Inflammatory macrophage (primary cell): ENCODE measurements at places on chromosomes 12 and 14.

DNA sequence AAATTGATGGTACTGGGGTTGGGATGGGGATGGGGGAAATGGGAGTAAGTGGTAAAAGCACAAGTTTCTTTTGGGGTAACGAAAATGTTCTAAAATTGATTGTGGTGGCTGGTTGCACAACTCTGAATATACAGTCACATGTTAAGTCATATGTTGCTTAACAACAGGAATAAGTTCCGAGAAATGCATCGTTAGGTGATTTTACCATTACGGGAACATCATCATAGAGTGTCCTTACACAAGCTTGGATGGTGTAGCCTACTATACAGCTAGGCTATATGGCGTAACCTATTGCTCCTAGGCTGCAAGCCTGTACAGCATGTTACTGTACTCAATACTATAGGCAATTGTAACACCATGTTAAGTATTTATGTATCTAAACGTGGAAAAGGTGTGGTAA lies 31.0 kb downstream of the ITGA7 start:
- DNase-seq = peak; percentile 86

GRCh38 chr12:89941436-89941835 lies 232.8 kb upstream of the ATP2B1 start:
- DNase-seq = no peak

GRCh38 chr12:1881936-1882335 lies 36.5 kb downstream of the CACNA2D4 start:
- no peak for DNase-seq

GRCh38 chr14:95460647-95461478 lies 55.6 kb downstream of the SYNE3 start:
- DNase-seq = no peak

DNA sequence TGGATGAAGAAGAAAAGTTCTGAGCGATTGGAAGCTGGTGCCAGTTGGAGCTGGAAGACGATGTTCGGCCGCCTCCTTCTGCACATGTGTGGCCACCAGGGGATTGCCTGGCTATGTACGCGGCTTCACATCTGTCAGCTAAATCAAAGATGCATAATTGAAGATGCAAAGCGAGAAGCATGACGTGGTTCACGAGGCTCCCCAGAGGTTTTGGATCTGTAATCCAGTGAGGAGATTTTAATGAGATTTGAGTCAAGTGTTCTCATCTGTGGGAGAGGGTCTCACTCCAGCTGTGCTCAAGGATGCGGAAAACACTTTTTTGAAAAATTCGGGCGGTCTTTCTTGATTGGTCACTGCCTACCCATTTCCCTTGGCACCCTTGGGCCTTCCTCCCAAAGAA lies 94.6 kb downstream of the PAX9 start:
- DNase-seq = no peak

DNA sequence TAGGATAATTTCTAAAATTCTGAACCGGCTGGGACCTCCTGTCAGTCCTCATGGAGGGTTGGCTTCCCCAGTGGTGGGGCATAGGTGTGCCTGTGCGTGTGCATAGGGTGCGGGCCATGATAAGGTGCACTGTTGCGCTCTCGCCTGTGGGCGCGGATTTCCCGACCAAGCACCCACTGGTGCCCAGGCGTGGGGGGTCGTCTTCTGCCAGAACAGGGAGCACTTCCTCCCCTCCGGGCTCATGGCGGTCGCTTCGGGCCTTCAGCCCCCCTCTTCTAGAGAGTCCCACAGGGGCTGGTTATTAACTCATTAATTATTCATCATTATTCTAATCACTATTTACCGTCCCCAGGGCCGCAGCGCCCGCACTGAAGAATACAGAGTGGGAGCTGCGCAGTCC lies 2.8 kb downstream of the C1QL4 start:
- DNase-seq = no peak

GRCh38 chr14:54784060-54784459 lies 118.6 kb downstream of the GCH1 start:
- DNase-seq = no peak

- DNase-seq = peak; percentile 94
Observed at GRCh38 chr14:68682166-68683103, 110.4 kb downstream of the ZFP36L1 start.

DNA sequence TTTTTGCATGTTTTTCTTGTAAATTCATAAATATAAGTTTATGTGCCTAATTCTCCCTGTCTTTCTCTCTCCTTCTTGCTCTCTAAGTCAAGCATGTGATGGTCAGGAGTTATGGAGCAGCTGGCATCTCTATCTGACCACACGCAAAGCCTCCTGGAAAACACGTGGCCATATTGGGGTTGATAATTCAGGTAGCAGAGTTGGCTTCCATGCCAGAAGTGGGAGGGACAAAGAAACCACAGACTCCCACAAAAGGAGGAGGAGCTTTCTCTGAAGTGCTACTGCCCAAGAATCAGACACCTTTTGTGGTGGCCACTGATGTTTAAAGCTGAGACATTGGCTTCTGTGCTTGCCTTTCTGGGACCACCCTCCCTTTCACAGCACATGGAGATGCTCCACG lies 517.6 kb upstream of the TMEM132C start:
- no peak for DNase-seq

- peak; percentile 29 for DNase-seq
Observed at GRCh38 chr12:52207895-52208294, 16.1 kb upstream of the KRT80 start.

GRCh38 chr12:64407342-64408223 lies 3.4 kb downstream of the XPOT start:
- no peak for DNase-seq

DNA sequence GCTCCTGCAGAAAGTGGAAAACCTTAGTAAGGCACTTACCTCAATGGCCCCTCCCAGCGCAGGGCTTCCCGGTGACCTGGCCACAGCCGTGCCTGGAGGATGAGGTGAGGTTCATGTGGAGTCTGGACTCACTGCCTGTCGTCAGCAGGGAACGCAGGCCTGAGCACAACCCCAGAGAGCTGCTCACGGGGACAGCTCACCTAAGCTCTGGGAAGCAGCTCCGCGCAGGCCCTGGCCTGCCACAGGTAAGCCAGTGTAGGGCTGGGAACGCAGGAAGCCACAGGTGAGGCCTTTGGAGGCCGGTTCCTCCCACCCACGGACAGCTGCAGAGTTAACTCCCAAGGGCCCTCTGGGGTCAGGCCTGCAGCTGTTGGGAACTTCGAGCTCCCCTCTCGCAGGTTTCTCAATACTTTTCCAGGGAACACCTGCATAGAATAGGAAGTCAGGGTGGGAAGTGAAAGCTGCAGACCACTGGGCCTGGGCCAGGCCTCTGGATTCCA lies 32.7 kb downstream of the ANAPC7 start:
- DNase-seq = no peak

DNA sequence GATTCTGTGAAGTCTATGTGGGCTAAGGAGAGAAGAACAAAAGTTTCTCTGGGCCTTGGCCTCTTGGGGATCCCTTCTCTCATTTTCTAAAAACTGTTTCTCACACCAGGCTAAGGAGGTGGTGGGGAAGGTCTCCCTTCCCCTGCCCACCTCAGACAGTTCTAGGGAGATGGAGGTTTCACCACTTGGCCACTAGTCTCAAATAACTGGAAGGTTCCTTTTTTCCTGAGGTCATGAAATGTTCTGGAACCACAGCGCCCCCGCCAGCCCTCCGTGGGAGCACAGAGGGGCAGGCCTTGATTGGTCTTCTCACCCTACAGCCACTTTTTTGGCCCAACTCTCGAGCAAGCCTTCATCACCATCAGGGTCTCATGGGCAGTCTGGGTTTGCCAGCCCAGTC lies 12.6 kb downstream of the C12orf43 start:
- DNase-seq = no peak

GRCh38 chr14:94344389-94344788 lies 21.3 kb upstream of the SERPINA6 start:
- DNase-seq = no peak

- DNase-seq = no peak
Observed at GRCh38 chr12:75840994-75841355, 190.6 kb downstream of the PHLDA1 start.

GRCh38 chr12:27013611-27014084 lies 536 bp downstream of the TM7SF3 start:
- peak; percentile 13 for DNase-seq

GRCh38 chr14:73472185-73473114 lies 14.1 kb upstream of the NUMB start:
- peak; percentile 72 for DNase-seq

- DNase-seq = no peak
Observed at GRCh38 chr14:85129921-85130320, 400.0 kb upstream of the FLRT2 start.

DNA sequence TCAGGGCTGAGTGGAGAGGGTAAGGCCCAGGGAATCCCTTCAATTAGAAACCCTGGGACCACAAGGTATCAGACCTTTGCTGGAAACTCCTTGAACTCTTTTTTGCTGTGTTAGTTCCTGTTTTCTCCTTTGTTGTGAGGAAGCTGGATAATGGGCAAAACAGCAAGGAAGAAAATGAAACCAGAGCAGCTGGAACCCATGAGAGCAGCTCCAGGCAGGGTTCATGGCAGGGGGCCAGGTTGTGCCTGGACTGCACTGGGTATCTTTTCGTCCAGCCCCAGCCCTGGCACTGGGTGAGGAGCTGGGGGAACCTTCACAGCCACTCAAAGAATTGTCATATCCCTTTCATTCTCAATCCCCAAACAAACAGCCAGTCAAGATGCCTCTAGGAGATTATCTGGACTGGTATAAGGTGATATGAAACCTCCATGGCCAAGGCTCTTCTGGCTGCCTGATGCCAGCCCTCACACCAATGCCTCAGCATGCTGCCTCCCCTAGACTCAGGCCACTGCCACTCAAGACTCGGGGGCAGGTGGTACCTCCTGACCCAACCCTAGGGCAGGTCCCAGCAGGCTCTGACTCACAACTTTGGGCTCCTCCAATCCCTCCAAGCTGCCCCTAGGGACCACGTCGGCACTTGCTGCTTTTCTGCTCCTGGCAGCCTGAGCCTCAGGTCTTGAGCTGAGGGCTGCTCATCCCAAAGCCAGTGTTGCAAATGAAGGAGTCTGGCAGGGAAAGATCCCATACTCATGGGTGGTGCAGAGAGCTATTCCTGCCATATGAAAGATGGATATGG lies 16.5 kb downstream of the FAM186B start:
- no peak for DNase-seq

DNA sequence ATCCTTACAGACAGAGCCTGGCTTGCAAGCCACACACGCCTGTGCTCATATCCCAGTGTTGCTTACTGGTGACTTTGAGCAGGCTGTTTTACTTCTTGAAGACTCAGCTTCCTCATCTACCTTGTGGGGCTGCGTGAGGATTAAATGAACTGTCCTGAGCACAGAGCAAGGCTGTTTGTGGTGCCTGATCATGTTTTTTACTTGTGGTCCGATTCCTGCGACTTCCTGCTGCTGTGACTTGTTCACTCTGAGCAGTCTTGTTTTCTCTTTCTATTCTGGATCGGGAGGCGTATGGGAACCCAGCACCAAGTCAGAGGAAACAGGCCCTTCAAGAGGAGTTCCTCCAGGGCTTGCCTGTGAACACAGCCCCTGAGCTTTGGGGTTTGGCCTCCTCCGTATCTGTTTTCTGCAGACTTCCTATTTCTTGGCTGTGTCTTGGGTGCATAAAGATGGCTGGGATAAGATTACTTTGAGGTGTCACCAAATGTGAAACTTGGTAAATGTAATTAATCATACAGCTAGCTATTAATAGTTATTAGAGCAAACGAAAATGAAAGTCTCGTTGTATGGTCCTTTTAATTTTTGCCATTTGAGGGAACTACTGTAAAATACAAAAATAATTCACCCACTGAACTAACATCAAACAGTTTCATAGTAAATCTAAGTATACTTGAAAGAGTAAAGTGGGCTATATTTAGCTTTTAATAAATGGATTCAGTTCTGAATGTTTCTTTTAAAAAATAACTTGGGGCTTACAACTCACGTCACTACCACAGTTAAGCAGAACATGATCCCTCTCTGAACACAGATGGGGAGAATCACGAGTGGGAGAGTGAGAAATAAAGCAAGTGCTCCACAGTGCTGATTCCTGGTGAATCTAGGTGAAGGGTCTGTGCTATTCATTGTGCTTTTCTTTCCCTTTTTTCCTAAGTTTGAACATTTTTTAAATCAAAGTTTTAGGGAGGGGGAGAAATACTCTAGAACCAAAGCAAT lies 251.5 kb downstream of the FOXN3 start:
- peak; percentile 76 for DNase-seq

DNA sequence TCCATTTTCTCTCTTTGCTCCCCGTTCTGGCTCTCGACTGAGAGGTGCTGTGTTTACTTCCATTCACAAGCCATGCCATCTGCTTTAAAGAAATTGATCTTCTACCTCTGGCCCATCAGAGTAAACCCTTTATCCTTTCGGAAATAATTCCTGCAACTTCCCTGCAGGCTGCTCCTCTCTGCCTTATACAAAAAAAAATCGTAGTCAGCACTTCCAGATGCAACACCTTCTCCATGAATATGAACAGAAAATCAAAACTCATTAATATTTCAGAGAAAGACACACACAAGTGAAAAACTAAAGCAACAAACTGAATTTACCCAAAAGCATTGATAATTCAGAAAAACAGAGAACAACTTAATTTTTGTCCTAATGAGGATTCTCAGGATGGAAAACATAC lies 127.6 kb upstream of the FSCB start:
- no peak for DNase-seq

DNA sequence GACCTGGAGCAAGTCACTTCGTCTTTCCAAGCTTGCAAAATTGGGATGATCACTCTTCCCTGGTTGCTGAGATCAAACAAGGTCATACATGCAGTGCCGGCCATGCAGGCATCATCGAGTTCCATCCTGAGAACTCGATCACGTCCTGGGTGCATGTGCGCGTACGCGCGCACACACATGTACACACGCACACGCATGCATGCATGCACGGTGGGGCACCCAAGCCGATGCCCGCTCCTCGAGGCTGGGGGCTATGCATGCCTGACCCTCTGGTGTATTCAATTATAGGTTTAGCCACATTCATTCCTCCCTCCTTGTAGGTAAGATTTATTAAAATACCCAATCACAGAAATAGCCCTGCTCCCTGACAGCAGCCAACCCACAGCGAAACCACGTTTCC lies 26.0 kb downstream of the MMAB start:
- DNase-seq = no peak

DNA sequence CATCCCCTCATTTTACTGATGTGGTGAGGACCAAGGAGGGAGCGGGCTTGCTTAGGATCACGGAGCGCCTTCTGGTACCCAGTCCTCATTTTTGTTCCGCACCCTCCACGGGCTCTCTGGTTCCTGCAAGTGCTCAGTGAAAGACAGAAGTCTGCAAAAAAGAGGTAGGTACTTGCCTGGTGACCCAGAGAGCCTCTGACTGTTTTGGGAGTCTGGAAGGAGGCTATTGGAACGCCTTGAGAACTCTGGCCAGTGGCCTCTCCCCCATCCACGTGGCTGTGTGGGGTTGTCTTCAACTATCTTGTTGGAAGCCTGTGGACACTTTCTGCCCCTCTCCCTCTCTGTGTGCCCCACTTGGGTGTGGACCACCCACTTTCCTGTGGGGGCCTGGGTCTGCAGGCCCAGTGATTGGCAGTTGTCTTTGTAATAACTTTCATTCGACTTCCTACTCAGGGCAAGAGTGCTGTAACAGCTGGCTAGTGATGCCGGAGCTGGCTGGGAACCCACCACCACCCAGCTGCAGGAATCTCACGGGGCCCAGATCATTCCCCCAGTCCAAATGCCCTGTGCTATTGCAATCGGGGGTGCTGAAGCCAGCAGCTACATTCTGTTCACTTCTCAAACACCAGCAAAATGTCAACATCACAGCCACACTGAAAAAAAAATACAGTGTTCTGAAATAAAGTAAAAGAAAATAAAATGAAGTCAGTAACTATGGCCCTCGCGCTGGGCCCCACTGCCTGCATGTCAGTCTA lies 122.8 kb downstream of the PRMT8 start:
- DNase-seq = no peak

GRCh38 chr12:124595444-124595843 lies 28.0 kb upstream of the NCOR2 start:
- DNase-seq = no peak
